Stimulated activated CD8-positive, alpha-beta memory T cell treated with anti-CD3 and anti-CD28 coated beads, Interleukin-7, amount 100 ng/mL, for 1 hour (primary cell): ENCODE measurements at places on chromosomes 11 and 22.

DNA sequence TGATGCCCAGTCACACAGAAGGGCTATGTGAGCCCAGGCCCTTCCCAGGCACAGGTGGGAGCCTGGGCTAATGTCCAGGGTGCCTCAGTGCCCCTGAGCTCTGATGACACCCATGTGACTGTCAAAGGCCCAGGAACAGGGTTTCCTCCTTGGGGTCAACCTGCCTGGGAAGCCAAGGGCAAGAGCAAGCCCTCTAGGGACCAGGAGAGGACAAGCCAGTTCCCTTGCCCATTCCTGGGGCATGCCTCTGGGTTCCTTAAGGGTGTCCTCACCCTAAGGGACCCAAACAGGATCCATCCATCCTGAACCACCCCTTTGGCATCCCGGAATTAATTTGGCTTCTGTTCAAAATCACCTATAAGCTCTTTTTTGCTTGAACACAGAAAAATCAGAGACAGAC lies 39.0 kb downstream of the PISD start:
- no peak for DNase-seq

- DNase-seq = no peak
Measured at GRCh38 chr11:87301785-87302540, 264.2 kb downstream of the TMEM135 start.

GRCh38 chr11:70928854-70929598 lies 323.4 kb downstream of the SHANK2 start:
- DNase-seq = no peak

DNA sequence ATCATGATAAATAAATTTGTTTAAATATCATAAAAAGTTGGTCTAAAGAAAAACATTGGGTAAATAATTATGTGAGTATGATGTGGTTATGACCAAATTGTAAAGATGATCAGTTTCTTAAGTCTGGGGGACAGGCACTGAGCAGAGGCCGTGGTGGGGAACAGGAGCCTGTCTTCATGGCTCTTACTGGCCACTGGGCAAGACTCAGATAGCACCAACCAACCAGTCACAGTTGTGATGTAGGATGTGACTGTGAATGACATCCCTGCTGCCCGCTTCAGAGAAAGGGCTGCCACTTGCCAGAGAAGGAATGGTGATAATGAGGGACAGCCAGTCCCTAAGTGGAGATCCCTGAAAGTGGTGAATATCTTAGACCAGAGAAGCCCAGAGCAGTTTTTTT lies 7.0 kb downstream of the PTPRJ start:
- no peak for DNase-seq

DNA sequence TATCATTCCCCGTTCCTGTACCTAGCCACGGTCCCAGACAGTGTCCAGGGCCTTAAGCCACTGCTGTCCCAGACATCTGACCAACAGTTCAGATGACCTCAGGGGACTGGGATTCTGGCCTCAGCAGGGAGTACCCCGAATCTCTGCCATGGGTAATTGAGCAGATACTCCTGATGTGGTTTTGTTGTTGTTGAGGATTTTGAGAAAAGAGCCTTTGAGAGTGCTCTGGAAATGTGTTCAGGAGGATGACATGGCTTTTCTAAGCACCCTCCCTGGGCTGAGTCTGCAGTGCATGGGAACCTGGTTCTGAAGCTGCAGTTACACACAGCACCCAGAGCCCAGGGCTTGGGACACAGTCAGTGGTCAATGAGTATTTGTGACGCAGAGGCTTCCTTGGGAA lies 30.4 kb downstream of the ADAMTS15 start:
- DNase-seq = no peak

- no peak for DNase-seq
Measured at GRCh38 chr22:47381240-47381639, 618.8 kb downstream of the TBC1D22A start.

- DNase-seq = peak; percentile 10
Measured at GRCh38 chr11:32333320-32333991, 101.9 kb downstream of the WT1 start.

- no peak for DNase-seq
Measured at GRCh38 chr11:33931067-33931466, 39.2 kb upstream of the LMO2 start.

- DNase-seq = no peak
Measured at GRCh38 chr11:44789496-44789895, 62.7 kb downstream of the TSPAN18 start.

DNA sequence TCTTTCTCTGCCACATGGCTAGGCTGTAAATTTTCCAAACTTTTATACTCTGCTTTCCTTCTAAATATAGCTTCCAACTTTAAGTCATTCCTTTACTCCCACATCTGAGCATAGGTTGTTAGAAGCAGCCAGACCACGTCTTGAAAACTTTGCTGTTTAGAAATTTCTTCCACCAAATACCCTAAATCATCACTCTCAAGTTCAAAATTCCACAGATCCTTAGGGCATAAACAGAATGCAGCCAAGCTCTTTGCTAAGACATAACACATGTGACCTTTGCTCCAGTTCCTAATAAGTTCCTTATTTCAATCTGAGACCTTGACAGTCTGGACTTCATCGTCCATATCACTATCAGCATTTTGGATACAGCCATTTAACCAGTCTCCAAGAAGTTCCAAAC lies 749.9 kb downstream of the METTL15 start:
- no peak for DNase-seq

GRCh38 chr11:57515332-57516060 lies at the start of gene SLC43A1:
Gene SLC43A1 (minus strand): TSS chr11:57515702. CDS start chr11:57514111, 1,591 bp downstream.
- DNase-seq = no peak

GRCh38 chr11:117686711-117687110 lies 110.3 kb downstream of the DSCAML1 start:
- no peak for DNase-seq

GRCh38 chr11:121282886-121283502 lies 9.6 kb upstream of the SC5D start:
- DNase-seq = no peak

DNA sequence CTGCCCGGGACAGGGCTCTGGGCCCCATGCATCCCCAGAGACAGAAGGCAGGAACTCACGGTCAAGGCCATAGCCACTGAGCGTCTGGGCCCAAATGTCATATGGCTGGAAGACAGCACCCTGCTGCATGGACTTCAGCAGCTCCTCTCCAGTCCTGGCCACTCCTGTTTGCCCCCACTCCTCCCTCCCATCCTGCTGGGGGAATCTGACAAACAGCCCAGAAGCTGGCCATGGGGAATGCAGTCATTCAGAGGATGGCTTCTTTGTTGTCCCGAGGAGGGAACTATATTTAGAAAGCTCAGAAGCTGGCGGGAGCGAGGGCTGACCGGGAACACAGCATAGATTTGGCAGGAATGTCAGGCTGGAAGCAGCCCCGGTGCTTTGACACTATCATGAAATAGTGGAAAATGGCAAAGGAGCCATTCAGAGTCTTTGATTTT lies 35.0 kb downstream of the DKK3 start:
- DNase-seq = no peak

GRCh38 chr11:100066399-100066798 lies 620.7 kb upstream of the ARHGAP42 start:
- no peak for DNase-seq

GRCh38 chr11:69253028-69253427 lies 40.9 kb upstream of the MYEOV start:
- no peak for DNase-seq

- no peak for DNase-seq
Measured at GRCh38 chr22:48520884-48521588, 1306.6 kb downstream of the BRD1 start.
